ENCODE measurements at places on chromosomes 12 and 14.

GRCh38 chr12:103586791-103587370, at the start of gene STAB2:
Gene STAB2 (plus strand): TSS chr12:103587273. CDS start chr12:103587477, 204 bp downstream.
- DNase-seq, result no peak

DNA sequence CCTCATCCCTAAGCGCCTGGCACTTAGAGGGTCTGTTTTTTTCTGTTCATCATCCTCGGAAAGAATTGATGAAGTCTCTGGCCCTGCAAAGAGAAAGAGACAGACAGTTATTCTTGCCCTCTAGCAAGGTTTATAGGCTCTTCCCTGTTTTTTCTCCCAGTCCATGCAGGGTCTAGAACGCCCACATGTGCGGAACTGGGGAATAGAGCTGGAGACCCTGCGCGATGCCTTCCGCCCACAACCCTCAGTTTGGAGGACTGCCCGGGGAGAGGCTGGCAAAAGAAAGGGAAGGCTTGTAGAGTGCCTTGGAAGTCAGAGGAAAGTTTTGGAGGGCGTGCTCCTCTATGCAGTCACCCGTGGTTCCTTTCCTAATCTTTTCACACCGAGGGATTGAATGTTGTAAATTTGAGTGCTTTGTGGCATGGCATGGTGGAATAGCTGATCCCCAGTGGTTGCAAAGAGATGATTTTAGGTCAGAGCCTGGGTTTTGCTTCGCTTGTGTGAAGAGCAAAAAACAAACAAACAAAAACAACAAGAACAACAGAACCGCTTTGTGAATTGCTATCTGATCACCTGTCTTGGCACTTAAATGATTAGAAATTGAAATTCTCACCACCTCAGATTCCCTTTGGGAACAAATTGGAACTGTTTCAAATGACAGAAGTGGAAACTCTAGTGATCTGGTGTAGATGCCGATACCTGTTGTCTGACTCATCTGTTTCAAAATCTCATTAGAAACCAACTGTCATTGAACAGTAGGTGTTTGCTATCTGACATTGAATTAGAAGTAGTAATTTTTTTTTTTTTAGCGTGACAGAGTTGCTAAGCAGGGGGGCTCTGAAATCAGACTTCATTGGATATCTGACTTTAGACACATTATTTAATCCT, 947 bp downstream of the GAS2L3 start:
- peak; percentile 13 for DNase-seq

GRCh38 chr14:89428546-89429198, 11.6 kb upstream of the FOXN3 start:
- peak; percentile 97 for DNase-seq

GRCh38 chr14:68363843-68364767, 428.8 kb downstream of the ZFP36L1 start:
- DNase-seq, result no peak

DNA sequence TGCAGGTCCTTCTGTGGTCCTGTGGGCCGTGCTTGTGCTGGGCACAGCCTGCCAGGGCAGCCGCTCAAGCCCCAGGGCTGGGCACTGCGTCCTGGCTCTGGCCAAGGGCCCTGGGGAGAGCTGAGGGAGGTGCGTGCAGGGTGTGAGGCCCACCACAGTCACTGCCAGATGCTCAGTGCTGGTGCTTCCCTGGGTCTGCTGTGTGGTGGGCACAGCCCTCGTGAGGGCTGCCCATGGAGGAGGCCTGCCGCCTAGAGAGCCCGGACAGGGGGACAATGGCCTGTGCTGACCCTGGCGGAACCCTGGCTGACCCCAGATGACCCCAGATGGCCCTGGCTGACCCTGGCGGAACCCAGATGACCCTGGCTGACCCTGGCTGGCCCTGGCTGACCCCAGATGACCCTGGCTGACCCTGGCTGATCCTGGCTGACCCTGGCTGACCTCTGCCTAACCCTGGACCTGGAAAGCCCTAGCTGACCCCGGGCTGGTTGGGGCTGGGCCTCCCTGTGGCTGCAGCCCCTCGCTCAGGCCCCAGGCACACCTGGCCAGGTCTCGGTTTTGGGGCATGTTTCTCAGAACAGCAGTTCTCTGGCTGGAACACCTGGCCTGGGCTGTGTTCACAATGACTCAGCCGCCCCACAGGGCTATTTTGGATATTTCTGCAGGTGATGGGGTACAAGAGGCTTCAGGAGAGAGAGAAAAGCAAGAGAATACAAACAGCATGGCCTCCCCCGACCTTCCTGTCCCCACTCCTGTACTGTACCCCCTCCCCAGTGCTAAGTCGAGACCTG, 55.4 kb downstream of the TMEM121 start:
- DNase-seq, result no peak

Data from DMS79 (cell line).